ENCODE measurements at places on chromosomes 4 and X.

DNA sequence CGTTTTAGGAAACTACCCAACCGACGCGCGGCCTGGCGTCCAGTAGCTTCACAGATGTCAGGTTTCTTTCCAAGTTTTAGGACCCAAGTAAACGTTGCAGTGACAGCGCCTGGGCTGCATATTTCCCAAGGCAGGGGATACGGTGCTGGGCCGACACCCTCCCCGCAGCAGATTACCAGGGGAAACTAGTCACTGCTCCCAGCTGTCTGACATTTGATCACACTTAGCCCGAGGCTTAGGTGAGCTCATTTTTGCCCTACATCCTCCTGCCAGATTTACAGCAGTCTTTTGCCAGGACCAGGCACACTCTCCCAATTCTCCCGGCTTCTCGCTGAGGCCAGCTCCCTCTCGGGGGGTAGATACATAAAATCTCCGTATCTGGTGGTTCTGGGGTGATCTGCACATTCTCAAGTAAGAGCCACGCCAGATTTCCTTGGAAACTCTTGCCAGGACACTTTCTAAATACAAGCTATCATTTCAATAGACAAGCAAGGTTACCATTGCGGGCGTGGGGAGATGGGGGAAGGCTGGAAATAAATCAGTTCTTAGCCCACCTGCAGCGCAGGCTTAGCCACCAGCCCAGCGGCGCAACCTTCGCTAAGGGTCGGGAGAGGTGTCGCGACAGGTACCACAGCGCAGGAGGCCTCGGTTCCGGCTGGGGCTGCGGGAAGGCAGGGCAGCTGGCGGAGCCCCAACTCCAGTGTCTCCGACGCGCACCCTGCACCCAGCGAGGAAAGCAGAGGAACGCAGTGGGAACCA, 2.5 kb upstream of the SOX3 start:
- no peak for DNase-seq

GRCh38 chr4:39655211-39655610, 16.5 kb upstream of the SMIM14 start:
- no peak for DNase-seq

DNA sequence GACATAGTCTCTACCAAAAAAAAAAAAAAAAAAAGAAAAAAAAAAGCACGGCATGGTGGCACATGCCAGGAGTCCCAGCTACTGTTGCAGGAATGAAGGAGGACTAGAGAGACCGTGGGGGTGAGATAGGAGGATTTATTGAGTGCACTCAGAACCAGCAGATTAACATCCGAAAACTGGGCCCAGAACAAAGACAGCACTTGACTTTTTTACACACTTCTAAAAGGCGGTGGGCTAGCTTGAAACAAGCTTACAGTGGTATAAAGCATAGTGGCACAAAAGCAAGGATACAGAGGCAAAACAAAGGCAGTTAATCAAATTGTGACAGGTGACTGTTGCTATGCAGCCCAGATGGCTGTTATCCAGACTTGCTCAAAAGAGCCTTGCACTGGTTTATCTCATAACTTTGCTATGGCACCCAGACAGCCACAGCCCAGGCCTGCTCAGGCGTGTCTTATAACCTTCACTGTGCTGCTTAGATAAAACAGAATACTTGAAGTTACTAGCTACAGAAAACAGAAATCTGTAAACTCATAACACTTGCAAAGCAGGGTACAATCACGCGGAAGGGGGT, 9.9 kb upstream of the PI4K2B start:
- DNase-seq, result peak; percentile 16

DNA sequence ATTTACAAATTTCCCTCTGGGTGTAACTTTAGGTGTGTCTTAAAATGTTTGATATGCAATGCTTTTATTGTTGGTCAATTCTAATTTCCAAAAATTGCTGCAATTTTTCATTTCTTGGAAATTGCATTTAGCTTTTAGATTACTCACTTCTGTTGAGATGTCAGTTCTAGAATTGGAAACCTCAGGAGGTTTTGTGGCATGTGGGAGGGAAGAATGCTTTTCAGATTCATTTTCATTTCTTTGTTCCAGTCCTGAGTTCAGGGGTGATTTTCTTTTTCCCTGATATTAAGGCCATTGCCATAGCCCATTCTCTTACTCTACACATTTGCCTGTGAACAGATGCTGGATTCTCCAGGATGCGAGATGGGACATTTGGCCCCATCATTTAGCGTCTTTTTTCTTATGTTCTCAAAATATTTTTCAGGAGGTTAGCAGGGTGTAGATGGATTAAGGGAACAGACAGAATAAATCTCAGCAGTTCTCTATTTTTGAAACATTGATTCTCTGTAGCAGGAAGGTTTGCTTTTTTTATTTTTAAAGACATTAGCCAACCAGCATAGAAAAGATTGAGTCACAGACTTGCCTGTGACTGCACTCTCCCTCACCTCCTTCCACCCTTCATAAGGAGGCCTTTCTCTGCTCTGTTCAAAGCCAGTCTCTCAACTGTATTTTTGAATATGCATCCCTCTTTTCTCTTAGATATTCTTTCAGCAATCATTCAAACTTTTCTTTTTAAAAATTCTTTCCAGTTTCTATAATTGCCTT, 238.4 kb upstream of the ANXA3 start:
- peak; percentile 39 for DNase-seq

- DNase-seq, result no peak
Measured at GRCh38 chr4:141009129-141009528, 124.1 kb downstream of the RNF150 start.

All from AG10803 (cell line).